ENCODE measurements at places on chromosomes 11 and 22.

GRCh38 chr11:116334596-116334995, 438.2 kb downstream of the BUD13 start:
- DNase-seq = no peak

GRCh38 chr11:111631666-111632039, 29.4 kb downstream of the SIK2 start:
- DNase-seq = no peak

DNA sequence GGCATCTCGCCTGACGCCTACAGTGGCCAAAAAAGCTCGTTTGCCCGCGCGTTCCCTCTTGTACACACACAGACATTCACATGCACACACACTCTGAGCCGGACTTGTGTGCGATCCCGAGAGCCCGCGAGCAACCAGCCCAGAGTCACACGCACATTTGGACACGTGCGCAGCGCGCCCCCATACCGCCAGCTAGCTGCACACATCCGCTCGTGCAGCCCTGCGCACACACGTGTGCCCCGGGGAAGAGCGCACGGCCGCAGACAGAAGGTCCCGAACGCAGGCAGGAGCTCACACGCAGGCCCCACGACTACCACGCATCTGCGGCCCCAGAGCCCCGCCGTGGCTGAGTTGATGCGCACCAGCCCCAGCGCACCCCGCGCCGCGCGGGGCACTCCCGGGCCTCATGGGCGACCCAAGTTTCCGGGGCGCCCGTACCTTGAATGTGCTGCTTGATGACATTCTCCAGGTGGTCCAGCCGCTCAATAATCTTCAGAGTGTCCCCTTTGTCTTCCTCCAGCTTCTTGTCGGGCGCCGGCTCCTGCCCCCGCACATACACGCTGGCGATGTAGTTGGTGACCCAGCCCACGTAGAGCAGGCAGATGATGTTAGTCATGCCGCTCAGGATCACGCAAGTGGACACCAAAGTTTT, 758 bp downstream of the GALNT18 start:
- no peak for DNase-seq

GRCh38 chr22:45996241-45997076, 19.5 kb upstream of the WNT7B start:
- DNase-seq = no peak

GRCh38 chr11:109914809-109915653, 178.2 kb upstream of the ZC3H12C start:
- no peak for DNase-seq

GRCh38 chr11:134196756-134197155, 27.0 kb downstream of the NCAPD3 start:
- DNase-seq = no peak

DNA sequence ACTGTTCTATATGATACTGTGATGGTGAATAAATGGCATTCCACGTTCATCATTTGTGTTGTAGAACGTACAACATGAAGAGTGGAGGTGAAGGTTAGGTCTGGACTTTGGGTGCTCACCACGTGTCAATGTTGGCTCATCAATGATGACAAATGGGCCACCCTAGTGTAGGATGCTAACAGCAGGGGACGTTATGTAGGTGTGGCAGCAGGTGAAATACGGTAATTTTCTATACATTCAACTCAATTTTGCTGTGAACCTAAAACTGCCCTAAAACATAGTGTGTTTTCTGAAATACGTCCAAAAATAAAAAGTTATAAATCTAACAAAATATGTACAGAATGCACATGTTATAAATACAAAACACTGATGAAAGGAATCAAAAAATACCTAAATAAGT, 6.2 kb downstream of the KRTAP5-6 start:
- no peak for DNase-seq

- no peak for DNase-seq
Measured at GRCh38 chr22:48563118-48563965, 1264.3 kb downstream of the BRD1 start.

DNA sequence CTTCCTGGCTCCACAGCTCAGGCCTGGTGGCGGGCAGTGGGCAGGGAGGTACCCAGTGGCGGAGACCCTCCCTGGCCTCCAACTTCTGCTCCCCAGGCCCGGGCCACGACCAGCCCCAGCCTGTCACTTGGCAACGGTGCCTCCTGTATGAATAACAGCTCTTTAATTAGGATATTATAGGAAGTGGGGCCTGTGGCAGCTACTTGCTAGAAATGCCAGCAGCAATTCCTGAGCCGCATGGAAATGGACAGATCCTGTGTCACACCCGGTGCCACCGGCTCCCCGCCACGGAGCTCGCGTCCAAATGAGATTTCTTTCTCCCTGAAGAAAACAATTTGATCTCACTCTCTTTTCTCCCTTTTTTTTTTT, 104.5 kb downstream of the CHST1 start:
- no peak for DNase-seq

GRCh38 chr11:58654908-58655296, 32.4 kb downstream of the CNTF start:
- no peak for DNase-seq

- no peak for DNase-seq
Measured at GRCh38 chr11:68408512-68408911, 52.0 kb upstream of the PPP6R3 start.

DNA sequence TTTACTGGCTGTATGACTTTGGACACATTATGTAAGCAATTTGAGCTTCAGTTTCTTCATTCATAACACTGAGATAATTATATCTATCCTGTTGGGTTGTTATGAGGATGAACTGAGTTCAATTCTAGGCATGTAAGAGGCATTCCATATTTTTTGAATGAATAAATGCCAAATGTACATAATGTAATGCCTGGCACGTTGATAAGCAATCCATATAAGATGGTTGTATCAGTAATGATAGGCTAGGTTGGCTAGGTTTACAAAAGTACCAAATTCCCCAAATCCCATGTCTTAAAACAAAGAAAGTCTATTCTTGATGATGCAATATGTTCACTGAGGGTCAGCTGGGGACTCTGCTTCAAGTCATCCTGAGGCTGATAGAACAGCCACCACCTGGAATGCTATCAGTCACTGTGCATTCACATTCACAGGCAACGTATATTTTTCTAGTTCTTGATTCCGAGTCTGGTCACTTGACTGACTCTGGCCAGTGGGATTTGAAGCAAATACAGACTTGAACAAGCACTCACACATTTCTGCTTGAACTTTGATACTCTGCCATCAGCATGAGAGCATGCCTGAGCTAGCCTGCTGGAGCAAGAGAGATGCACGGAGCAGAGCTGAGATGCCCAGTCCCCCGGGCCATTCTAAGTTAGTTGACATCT, 104.0 kb upstream of the TIMP3 start:
- DNase-seq = no peak

DNA sequence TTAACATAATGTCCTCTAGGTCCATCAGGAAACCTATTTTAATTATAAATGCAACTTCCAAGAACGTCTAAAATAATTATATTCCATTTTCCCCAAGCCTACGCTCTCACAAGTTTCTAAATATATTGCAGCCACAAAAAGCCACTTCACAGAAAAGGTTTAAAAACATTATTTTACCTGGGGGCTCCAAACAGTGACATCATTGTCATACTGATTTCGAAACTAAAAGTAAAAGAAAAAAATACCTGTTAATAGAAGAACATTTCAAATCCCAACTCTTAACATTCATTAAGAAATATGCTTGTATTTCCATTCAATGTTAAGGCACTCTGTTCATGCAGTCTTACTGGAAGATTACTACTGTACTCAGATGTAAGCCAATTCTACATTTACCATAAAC, 1.4 kb downstream of the PSMA1 start:
- no peak for DNase-seq

GRCh38 chr22:49571326-49571725, 256.3 kb downstream of the BRD1 start:
- DNase-seq = no peak

DNA sequence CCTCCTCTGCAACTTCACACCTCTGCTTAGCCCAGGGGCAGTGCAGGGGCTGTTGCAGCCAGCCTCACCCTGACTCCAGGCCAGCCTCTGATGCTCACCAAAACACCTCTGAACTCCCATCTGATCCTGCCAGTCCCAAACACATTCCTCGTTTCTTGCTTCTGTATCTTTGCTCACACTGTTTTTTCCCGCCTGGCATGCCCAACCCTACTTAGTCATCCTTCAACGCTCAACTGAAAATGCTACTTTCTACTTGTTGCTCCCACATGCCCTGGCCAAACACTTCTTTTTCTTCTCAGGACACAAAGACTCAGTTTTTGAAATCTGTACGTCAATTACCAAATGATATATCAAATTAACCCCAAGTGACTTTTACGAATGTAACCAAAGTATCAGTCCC, 140.8 kb upstream of the ZBED5 start:
- DNase-seq = no peak

GRCh38 chr11:27673979-27674663, 26.1 kb downstream of the BDNF start:
- DNase-seq = no peak

All from stimulated activated CD4-positive, alpha-beta T cell treated with anti-CD3 and anti-CD28 coated beads, Interleukin-15, amount 100 ng/mL, for 1 hour (primary cell).